ENCODE measurements at places on chromosomes 3 and 15. TPM values are rescaled to one million over a fixed set of nuclear protein-coding genes. Genes with fewer than 3 reads are reported as not detected.

Gene PARP15
- 0.91 TPM for polyA plus RNA-seq

Gene LRRC31
- polyA plus RNA-seq: 0.08 TPM

Gene BCHE
- polyA plus RNA-seq: 49.7 TPM

Gene TPRG1
- polyA plus RNA-seq: 1.4 TPM

Gene NUP210
- polyA plus RNA-seq: 17.6 TPM

Gene DAPK2
- polyA plus RNA-seq: 20.9 TPM

Gene SLC28A2
- polyA plus RNA-seq: 0.45 TPM

Gene RASGRP1
- polyA plus RNA-seq: 1.4 TPM

Gene SLC24A5
- 0.65 TPM for polyA plus RNA-seq

Gene ARPP21
- polyA plus RNA-seq: 0.26 TPM

Gene GFM1
- polyA plus RNA-seq: 63.8 TPM

Gene PLSCR2
- 0.38 TPM for polyA plus RNA-seq

Gene IFRD2
- polyA plus RNA-seq: 29.6 TPM

Gene TRIM69
- 19.8 TPM for polyA plus RNA-seq

Gene CRELD1
- 81.2 TPM for polyA plus RNA-seq

Gene NRG4
- polyA plus RNA-seq: 3.7 TPM

Gene GOLGA8T
- polyA plus RNA-seq: not detected

Gene PLA2G4E
- 0.06 TPM for polyA plus RNA-seq

Gene LMAN1L
- 0.08 TPM for polyA plus RNA-seq

Gene ZNF501
- polyA plus RNA-seq: 9.2 TPM

Gene CPLX3
- polyA plus RNA-seq: not detected

DNA sequence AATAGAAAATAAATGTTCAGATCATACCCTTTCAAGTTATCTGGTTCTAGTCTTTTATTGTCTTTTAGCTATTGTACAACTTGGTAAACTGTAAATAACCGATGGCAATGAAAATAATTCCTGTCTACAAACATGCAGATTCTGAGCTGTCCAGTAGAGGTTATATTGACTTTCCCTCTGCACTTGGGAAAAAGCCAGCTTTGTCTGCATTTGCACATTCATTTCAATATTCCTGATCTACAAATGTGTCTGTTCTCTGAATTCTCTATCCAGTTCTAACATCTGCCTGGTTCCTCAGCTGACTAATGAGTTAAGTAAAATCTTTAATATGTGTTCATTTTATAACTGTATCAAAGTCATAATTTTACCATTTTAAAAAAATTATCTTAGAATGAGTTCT is 408.5 kb downstream of the ERC2 start:
- DNase-seq: no peak

DNA sequence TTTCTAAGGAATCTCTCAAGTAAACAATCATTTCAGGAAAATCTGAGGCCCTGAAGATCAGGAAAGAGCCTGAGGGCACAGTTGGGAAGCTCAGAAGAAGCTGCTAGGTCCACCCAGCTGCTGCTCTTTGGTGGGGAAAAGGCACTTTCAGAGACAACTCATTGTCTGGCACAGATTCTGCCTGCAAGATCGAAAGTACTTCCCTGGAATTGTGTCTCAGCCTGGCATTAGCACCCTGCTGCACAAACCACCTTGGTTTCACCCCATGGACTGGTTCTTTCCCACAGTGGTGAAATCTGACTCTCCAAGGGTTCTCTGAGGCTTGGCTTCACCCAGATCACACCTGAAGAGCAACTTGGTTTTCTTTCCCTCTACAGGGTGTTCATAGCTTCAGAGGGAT is 18.7 kb downstream of the THRB start:
- no peak for DNase-seq

- no peak for DNase-seq
These were observed 24.0 kb upstream of the BSN start for GRCh38 chr3:49530231-49530630.

GRCh38 chr3:155046935-155047334 is 33.2 kb upstream of the MME start:
- DNase-seq: no peak

- no peak for DNase-seq
These were observed 193.9 kb downstream of the ADAMTS17 start for GRCh38 chr15:100147828-100148227.

- no peak for DNase-seq
These were observed 12.6 kb upstream of the STARD5 start for GRCh38 chr15:81336568-81336967.

DNA sequence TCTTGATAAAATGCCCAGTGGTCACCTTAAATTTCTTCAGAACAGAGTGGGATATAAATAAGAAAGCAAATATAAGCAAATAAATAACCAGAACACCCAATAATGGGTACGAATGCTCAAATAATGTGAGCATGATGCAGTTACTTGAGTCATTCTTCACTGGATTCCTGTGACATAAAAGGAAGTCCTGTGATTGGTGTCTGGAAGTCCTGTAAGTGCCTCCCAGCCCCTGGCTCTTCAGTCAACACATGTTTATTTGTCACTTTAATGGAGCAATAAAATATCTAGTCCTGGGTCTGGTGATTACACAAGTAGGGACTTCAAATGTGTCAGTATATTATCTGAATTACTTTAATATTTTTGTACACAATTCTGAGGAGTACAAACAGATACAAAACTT is 30.4 kb downstream of the TMEM212 start:
- DNase-seq: no peak

DNA sequence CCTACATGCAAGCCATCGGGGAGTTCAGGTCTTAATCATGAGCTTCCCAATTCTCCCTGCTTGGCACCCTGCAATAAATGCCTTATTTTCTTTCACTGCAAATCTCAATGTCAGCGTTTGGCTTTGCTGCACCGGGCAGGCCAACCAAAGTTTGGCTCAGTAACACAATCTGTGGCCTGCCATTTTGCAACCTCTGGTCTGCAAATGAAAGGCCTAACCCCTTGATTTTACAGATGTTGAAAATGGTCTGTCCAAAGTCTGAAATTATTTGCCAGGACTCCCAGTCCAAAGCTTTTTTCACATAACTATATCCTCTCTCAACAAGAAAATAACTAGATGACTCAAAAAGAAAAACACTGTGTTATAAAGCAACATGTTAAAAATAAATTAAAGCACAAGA is 34.0 kb upstream of the LEKR1 start:
- DNase-seq: no peak

DNA sequence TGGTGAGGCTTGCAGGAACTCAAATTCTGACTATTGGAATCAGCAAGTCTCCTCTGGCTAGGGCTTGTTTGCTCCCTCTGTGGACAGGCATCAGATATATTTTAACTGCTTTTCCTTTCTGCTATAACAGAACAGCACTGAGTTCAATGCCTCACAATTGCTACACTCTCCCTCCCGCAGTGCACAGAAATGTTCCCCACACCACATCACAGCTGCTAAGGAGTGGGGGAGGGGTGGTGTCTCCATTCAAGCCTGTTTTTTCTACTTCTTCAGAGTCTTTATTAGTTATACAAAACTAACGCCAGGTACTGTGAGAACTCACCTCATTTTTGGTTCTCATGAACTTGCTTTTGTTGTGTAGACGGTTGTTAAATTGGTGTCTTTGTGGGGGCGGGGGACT is 68.5 kb downstream of the BCHE start:
- DNase-seq: no peak

GRCh38 chr15:94576889-94577533 is 345.6 kb downstream of the MCTP2 start:
- no peak for DNase-seq

GRCh38 chr15:62644889-62645742 is 397.4 kb upstream of the TPM1 start:
- no peak for DNase-seq

DNA sequence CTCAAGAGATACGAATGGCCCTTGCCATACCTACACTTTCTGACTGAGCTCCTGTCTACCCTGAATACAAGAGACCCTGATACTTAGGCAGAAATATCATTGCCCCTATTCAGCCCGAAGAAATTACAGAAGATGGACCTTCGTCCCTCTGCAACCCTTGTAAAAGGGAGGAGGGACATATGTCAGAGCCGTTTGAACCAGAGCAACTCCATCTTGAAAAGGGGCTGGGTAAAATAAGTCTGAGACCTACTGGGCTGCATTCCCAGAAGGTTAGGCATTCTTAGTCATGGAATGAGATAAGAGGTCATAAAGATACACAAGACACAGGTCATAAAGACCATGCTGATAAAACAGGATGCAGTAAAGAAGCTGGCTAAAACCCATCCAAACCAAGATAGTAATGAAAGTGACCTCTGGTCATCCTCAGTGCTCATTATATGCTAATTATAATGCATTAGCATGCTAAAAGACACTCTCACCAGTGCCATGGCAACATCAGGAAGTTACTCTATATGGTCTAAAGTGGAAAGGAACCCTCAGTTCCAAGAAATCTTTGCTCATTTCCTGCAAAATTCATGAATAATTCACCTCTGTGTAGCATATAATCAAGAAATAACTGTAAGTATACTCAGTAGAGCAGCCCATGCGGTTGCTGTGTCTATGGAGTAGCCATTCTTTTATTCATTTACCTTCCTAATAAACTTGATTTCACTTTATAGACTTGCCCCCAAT is 49.7 kb upstream of the GPD1L start:
- DNase-seq: no peak

DNA sequence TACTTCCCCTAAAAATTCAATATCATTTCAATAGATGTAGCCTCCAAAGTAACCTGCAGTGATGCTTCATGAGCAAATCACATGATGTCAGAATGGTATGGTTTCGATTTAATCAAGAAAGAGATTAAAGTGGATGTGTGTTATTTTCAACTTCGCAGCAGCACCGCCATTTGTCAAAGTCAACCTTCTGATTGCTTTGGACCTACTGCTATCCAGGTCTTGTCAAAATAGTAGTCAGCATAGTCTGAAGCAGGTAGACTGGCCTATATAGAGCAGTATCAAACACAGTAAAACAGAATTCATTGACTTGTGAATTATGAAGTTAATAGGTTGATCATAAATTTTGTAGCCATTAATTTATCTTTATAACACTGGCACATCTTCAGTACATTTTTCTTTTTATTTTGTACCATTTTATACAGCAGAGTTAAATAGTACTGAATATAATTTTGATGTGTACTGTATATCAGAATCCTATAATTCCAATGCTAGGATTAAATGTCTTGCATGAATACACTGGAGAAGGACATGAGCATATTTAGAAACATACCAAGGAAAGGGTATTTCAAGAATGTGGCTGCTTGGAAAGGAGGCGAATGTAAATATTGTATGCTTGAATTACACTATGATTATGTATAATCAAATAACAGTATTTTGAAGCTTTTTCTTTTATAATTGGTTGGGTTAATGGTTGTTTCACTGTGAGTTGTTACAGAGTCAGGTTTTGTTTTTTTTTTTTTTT is 79.6 kb downstream of the CDIN1 start:
- no peak for DNase-seq

DNA sequence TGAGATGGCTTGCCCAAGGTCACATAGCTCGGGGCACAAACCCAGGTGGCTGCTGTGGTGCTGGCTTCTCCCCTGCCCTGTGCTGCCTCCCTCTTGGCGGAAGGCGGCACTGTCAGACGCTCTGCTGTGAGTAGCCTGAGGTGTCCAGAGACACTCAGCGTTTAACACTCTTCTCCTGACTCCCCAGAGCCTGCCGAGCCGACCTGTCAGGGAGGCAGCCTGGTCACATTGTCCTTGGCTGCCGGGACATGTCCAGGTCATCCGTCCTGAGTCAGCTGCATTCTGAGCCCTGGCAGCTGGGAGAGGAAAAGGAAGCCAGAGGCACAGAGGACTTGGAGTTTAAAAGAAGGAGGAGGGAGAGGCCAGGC is 4.7 kb downstream of the LMAN1L start:
- no peak for DNase-seq

- DNase-seq: no peak
These were observed 53.0 kb downstream of the PIAS1 start for GRCh38 chr15:68107142-68107541.

GRCh38 chr3:138349926-138350665 is 1.7 kb downstream of the MRAS start:
- no peak for DNase-seq

- DNase-seq: no peak
These were observed 55.3 kb upstream of the VGLL4 start for GRCh38 chr3:11699083-11699427.

- no peak for DNase-seq
These were observed 29.0 kb downstream of the ARIH1 start for GRCh38 chr15:72503147-72503546.

- no peak for DNase-seq
These were observed 395.2 kb downstream of the MECOM start for GRCh38 chr3:169268286-169268776.

DNA sequence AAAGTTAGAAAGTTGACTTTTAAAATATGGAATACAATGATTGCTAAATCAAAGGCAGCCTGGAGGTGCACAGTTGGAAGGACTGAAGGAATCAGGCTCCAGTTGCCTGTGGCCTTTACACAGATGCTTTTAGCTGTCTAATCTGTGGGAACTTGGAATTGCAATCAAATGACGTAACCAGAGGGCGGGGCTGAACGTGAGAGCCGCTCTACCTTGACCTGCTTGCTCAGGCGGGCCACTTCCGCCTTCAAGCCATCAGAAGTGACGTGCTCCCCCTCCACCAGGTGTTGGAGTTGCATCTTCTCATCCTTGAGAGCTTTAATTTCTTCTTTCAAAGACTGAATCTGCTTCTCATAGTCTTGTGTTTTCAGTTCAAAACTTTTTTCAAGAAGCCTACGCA is 37.7 kb upstream of the GNB5 start:
- DNase-seq: no peak

GRCh38 chr3:179504371-179504770 is 53.1 kb upstream of the GNB4 start:
- DNase-seq: no peak

- no peak for DNase-seq
These were observed 516.1 kb downstream of the MCTP2 start for GRCh38 chr15:94747510-94747909.

- no peak for DNase-seq
These were observed 90.2 kb downstream of the GHSR start for GRCh38 chr3:172357850-172358754.

GRCh38 chr3:177185035-177185574 is 12.2 kb downstream of the TBL1XR1 start:
- DNase-seq: no peak

DNA sequence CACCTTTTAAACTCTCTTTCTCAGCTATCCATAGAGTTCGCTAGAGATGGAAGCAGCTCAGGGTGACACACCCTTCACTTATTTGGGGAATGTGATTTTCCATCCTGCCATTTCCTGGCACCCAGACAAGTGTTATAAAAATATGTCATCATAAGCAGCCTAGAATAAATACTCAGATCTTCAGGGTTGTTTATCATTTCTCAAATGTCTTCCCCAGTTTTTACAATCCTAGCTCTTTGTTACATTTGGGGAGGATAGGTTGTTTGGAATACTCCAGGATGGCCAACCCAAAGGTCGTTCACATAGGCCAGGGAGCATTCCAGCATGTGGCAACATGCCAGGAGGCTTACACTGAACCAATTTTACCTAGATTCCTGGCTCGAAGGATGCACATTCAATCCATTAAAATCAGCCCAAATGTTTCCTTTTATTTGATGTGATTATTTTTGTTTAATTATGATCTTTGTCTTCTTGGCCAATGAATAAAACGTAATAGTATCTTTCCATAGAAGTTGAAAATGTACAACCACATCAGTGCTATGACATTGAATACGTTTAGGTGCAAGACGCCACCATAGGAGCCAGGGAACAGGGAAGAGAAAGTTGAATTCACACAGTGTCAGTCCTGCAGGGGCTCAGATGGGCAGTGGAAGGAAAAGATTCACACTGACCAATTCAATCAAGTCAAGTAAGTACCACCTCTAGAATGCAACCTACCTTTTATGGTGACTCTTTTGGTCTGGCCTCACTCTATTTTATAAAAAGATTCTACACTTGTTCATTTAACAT is 537.7 kb upstream of the MDFIC2 start:
- no peak for DNase-seq
